ENCODE measurements at places on chromosomes 12 and 14. TPM values are rescaled to one million over a fixed set of nuclear protein-coding genes. Genes with fewer than 3 reads are reported as not detected.

DNA sequence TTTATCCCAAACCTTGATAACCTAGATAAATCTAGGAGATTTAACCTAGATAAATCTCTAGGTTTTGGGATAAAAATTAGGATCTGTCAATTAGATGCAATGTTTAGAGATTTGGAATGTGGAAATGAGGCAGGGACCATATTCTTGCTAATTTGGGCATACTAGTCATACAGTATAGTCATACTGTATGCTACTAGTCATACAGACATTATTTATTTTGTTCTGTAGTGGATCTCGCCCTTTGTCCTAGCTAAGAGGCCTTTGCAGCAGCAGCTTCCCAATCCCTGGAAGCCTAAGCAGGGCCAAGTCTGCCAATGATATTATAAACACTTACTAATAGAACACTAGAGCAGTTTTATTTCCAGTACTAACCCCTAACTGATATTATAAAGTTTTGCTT is 136.4 kb downstream of the CEP128 start:
- DNase-seq = no peak

DNA sequence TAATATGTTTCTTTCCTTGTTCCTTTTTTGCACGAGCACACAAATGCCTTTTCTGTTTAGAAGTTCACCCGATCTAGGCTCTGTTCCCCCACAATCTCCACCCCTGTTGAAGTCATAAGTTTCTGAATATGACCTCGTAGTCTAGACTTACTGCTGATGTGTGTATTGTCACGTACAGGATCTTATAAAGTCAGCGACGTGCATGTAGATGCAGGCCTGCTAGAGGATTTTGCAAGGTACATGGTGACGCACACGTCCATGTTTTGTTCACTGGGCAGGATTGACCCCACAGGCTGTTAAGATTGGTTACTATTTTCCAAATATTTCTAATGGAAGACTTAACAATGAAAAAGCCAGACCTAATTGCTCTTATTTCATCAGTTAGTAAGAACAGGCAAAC is 46.2 kb upstream of the CCDC91 start:
- no peak for DNase-seq

GRCh38 chr12:125492354-125493270 is 427.4 kb downstream of the AACS start:
- no peak for DNase-seq

GRCh38 chr12:130775953-130776856 is 60.1 kb upstream of the RIMBP2 start:
- DNase-seq = peak; percentile 69

Gene TAS2R7
- 0.21 TPM for total RNA-seq

GRCh38 chr12:107801150-107801549 is 26.6 kb downstream of the ASCL4 start:
- DNase-seq = no peak

- DNase-seq = no peak
Observed at GRCh38 chr12:107064243-107064642, 29.1 kb downstream of the CRY1 start.

Gene LHX5
- total RNA-seq = 1.8 TPM

- DNase-seq = no peak
Observed at GRCh38 chr12:47814539-47815170, 5.0 kb downstream of the HDAC7 start.

DNA sequence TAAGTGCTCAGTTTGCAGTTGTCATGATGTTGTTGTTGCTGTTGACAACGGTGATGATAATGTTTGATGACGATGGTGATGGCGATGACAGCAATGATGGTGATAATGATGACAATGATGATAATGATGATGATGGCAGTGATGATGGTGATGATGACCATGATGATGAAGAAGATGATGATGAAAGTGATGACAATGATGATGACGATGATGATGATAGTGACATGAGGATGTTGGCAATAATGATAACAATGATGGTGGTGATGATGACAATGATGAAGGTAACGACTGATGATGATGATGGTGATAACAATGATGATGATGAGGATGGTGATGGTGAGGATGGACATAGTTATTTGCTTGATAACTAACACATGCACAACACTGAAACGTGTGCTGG is 778.5 kb downstream of the VRK1 start:
- DNase-seq = no peak

DNA sequence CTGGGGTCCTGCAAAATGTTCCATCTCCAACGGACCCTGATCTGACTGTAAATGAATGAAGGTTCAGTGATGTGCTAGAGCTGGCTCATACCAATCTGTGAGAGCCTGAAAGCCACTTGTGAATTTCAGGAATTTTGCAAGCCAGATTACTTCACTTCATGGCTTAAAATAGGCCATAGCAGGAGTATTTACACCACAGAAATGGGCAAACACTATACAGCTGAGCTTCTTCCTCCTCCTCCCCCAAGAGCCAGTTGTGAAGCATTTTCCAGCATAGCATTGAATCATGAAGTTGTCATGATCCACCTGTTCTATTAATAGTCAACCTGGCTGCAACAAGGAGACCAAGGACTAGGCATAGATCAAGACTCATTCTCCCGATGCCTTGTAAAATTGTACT is 141.3 kb upstream of the RASSF8 start:
- DNase-seq = no peak

GRCh38 chr12:527241-527640 is 67.5 kb downstream of the B4GALNT3 start:
- no peak for DNase-seq

- DNase-seq = peak; percentile 75
Observed at GRCh38 chr12:48795550-48796455, 6.9 kb upstream of the ADCY6 start.

DNA sequence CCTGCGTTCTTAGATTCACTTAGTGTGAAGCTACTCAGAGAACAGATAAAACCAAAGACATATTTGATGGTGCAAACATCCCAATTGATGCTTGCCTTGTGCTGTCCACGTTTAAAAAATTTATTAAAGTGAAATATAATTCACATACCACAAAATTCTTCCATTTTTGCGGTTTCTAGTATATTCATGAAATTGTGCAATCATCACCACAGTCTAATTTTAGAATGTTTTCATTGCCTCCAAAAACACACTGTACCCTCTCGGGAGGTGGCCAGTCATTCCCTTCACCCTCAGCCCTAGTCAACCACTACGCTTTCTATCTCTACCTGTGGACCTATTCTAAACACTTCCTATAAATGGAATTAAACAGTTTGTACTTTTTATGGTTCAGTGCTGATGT is 1109.2 kb downstream of the FLRT2 start:
- DNase-seq = no peak

Gene APOF
- not detected for total RNA-seq

- no peak for DNase-seq
Observed at GRCh38 chr14:71856199-71856919, 75.9 kb upstream of the RGS6 start.

GRCh38 chr12:46523863-46524770 is 151.5 kb upstream of the SLC38A2 start:
- no peak for DNase-seq

- no peak for DNase-seq
Observed at GRCh38 chr12:59517522-59517921, 78.3 kb upstream of the SLC16A7 start.

Gene TRHDE
- total RNA-seq = 0.66 TPM

Gene SLC17A8
- not detected for total RNA-seq

DNA sequence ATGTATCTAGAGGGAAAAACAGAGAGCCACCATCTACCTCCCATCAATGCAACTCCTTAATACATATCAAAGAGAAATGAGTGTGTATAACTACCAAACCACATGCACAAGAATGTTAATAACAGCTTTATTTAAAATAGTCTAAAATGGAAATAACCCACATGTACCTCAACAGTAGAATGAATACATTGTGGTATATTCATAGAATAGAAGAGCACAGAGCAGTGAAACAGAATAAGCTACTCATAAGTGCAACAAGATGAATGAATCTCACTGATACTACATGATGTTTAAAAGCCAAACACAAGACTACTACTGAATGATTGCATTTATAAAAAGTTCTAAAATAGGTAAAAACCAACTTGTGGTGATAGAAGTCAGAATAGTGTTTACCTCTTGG is 232.5 kb downstream of the BTG1 start:
- DNase-seq = no peak

Gene KRT79
- total RNA-seq = not detected

DNA sequence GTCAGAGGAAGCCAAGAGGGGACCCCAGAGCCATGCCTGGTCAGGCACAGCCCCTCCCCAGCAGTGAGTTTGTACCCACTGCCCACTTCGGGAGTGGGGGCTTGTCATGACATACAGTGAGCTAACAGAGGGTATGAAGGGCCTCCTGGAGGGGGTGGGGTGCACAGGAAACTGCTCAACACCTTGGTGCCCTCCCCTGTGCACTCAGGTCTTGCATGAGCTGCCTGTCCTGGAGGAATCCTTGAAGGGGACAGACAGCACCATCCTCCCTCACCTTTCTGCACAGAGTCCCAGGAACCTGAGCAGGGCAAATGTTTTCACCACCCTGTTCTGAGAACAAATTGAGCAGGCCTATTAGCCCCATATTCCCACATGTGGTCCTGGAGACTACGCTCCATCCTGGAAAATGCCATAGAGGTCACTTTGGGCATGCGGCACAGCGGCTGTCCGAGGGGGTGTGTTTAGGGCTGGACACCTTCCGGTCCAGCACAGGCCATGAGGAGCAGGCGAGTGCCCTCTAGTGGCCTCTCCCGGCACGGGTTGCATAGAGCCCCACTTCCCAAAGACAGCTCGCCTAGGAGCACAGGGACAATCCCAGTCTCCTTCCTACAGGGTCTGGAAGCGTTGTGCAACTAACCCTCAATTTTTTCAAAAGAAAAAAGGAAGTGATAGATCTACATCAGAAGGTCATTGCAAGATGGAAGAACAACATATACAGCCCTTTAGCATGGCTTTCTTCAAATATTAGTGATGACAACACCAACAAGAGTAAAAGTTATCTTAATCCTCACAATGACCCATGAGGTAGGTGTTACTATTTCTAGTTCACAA is 31.9 kb upstream of the ZFP36L1 start:
- peak; percentile 90 for DNase-seq

Gene RNASE13
- not detected for total RNA-seq

- DNase-seq = no peak
Observed at GRCh38 chr12:52082026-52082668, 2.6 kb downstream of the SMIM41 start.

DNA sequence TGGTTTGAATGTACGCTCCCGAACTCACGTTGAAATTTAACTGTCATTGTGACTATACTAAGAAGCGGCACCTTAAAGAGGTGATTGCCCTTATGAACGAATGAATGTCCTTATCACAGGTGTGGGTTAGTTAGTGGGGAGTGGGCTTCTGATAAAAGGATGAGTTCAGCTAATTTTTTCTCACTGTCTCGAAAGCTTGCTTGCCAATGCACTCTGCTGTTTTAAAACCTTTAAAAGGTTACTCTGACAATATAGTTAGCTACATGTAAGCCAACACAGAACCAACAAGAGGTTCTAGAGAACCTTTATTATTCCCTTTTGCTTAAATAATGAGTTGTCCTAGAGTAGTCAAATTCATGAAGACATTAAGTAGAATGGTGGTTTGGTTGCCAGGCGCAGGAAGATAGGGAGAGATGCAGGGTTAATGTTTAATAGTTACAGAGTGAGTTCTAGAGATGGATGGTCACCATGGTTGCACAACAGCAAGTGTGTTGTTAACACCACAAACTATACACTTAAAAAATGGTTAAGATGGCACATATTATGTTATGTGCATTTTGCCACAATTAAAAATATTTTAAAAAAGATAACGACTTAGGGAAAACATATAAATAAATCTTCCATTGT is 26.3 kb downstream of the RTN1 start:
- DNase-seq = no peak

DNA sequence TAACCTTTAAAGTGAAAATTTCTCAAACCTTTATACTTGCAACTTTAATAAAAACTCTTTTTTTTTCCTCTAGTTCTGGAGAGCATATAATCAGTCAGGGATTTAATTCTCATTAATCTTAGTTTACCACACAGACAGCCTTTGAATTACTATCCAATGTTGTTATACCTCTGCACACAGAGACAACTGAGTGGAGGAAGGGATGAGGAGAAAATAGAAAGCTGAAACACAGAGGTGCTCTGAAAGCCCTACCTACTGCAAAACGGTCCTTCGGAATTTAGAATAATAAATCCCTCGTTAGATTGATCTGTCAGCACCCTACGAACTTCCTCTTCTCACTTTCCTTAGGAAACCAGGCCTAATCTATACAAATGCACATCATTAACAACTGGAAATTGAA is 122.1 kb downstream of the STXBP6 start:
- DNase-seq = no peak

DNA sequence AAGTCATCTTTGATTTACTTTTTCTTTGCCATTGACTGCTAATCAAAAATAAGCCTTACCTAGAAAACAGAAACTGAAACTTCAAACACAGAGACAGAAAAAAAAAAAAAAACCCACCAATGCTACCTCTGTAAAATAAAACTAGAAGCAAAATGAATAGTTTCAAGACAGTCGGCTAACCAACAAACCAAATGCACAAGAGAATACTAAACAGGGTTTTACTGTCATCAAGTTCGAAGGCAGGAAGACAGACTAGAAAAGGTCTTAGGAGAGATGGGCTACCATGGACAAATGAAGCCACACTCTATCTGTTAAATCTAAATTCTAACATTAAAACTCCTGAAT is 59.5 kb downstream of the SEL1L start:
- no peak for DNase-seq

Gene ANKRD33
- total RNA-seq = not detected
